Neural cell (in vitro differentiated cells): ENCODE measurements at places on chromosomes 2 and 18. TPM values are rescaled to one million over a fixed set of nuclear protein-coding genes. Genes with fewer than 3 reads are reported as not detected.

PLCD4 gene
- polyA plus RNA-seq = 4.9 and 9.3 TPM in 2 replicates

SERPINB5 gene
- not detected in 2 replicates for polyA plus RNA-seq

ITSN2 gene
- 8.9 and 10.6 TPM in 2 replicates for polyA plus RNA-seq

PTPRN gene
- polyA plus RNA-seq = 66.4 and 82.1 TPM in 2 replicates

SLC19A3 gene
- polyA plus RNA-seq = 2.0 and 2.9 TPM in 2 replicates

FSIP2 gene
- 11.0 and 12.2 TPM in 2 replicates for polyA plus RNA-seq

UGT1A10 gene
- not detected in 2 replicates for polyA plus RNA-seq

RAB27B gene
- 37.3 and 53.4 TPM in 2 replicates for polyA plus RNA-seq

CAPN10 gene
- 120 and 138 TPM in 2 replicates for polyA plus RNA-seq

C2orf92 gene
- 10.7 and 13.3 TPM in 2 replicates for polyA plus RNA-seq

OTOF gene
- polyA plus RNA-seq = not detected in 2 replicates

AP1S3 gene
- polyA plus RNA-seq = 2.7 and 6.6 TPM in 2 replicates

REG1B gene
- not detected in 2 replicates for polyA plus RNA-seq

MCFD2 gene
- polyA plus RNA-seq = 78.8 and 84.0 TPM in 2 replicates

CGREF1 gene
- polyA plus RNA-seq = 24.5 and 33.7 TPM in 2 replicates

MATN3 gene
- polyA plus RNA-seq = 0.60 and 0.90 TPM in 2 replicates
